Anterior cingulate cortex (tissue), 58 donors: ENCODE measurements at places on chromosomes 12 and 14.
A peak's percentile ranks its signal among the peaks of the same experiment; 100 is the strongest.

DNA sequence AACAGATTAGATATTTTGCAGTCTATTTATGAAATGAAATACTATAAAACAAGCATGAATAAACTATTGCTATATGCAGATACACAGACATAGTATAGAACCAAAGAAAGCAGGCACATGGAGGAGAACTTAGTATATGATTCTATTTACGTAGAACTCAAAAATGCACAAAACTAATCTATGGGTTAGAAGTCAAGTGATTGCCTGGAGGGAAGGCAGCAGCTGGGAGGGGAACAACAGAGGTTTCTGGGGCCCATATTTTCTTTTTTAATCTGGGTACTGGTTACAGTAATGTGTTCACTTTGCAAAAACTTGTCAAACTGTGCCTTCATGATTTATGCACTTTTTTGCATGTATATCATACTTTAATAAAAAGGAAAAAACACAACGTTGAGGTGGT is 202.0 kb downstream of the BCAT1 start:
- no peak for DNase-seq

DNA sequence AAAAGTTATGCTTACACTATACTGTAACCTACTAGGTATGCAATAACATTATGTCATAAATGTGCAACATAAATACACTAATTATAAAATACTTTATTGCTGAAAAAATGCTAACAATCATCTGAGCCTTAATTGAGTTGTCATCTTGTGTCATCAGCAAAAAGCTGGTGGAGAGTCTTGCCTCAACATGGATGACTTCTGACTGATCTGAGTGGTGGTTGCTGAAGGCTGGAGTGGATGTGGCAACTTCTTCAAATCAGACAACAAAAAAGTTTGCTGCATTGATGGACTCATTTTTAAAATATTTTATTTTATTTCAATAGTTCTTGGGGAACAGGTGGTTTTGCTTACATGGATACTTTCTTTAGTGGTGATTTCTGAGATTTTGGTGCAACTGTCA is 93.9 kb upstream of the AMN1 start:
- no peak for DNase-seq

DNA sequence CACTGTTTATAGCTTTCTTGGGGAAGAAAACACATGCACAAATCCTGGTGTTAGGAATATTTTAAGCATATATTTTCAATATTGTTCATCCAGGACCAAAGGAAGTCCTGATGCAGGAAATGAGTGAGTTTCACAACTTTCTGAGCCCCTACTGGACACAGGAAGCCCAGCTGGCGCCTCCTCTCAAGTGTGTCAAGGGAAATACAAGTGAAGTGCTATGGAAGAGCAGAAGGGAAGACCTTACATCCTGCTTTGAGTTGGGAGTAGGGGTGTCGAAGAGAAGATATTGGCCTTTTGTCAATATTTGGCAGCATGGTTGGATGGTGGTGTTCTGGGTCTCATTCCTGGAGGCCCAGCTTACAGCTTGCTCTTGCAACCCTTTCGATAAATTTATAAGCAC is 66.1 kb upstream of the ZDHHC17 start:
- no peak for DNase-seq

DNA sequence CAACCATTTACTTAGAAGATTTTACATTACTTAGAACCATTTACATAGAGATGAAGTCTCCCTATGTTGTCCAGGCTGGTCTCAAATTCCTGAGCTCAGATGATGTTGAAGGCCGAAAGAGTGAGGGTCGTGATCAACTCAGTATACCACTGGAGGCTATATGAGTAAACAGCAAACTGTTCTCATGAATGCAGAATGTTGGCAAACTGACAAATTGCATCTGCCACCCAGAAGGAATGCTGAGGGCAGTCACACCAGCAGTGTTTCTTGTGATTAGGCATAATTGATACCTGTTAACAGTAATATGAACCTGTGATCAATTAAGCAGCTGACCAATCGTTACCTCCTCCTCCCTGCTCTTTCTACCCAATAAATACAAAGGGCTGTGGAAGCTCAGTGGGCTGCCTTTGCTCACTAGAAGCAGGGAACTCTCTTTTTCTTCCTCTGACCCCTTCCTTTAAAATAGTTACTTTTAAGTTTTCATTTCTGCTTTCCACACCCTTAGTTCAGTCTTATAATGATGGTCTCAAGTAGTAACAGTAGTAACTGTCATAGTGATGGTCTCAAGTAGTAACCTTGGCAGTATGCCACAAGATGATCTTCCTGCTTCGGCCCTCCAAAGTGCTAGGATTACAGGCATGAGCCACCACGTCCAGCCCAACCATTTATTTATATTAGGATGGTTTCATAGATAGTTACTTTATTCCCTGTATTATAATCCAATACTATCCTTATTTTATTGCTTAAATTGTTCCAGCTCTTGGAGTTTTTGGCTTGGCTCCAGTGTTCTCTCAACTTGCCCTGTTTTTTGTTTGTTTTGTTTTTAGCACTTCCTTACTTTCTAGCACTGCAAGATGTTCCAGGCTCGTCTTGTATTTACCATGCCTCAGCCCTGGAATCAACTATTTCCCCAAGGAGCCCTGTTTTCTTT is 25.8 kb downstream of the LIMA1 start:
- DNase-seq = no peak

DNA sequence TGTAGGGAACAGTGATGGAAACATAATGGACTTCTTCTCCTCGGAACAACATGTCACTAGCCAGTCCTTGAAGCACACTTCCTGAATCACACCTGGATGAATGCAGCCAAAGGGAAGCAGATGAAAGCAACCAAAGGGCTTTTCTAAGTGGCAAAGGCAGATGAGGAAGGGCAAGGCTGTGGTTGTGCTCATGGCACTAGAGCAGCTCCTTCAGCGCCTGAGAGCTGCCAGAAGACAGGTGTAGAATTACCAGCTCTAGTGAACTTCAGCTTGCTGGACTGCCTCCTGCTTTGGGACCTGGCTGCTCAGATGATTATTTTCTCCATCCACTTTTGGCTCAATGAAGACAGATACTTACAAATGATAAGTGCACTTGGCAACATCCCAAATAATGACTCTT is 1372.1 kb upstream of the SEL1L start:
- no peak for DNase-seq

DNA sequence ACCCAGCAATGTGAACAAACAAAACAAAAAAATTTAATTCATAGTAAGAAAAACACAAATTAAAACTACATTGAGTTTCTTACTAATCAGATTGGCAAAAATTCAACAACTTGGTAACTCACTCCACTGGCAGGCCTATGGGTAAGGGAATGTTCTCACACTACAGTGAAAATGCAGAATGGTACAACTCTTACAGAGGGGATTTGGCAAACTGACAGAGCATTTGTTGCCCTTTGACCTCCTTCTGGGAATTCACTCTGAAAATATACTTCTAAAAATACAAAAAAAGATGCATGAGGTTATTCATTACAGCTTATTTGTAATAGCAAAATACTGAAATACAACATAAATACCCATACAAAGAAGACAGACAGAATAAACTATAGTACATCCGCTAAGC is 32.8 kb downstream of the ABCD2 start:
- no peak for DNase-seq

- DNase-seq = no peak
These were observed 8.6 kb upstream of the ANKRD9 start for GRCh38 chr14:102518063-102518648.

DNA sequence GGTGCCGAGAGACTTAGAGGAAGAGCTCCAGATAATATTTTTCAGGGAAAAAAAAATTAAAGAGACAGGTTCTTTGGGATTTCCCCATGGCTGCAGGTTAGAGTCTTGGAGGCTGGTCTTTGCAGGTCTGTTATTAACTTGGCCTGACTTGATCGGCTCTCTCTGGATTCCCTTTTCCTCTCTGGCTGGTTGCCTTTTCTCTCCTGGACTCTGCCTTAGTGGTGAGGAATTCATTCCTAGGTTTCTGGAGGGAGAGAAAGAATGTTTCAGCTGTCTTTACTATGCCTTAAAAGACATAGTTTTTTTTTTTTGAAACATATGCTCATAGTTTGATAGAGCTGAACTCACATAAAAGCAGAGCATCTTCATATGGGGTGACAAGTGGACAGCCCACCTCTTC is 336.3 kb downstream of the BMP4 start:
- no peak for DNase-seq

GRCh38 chr14:71355324-71356201 is 448.3 kb downstream of the PCNX1 start:
- DNase-seq = peak; percentile 5

DNA sequence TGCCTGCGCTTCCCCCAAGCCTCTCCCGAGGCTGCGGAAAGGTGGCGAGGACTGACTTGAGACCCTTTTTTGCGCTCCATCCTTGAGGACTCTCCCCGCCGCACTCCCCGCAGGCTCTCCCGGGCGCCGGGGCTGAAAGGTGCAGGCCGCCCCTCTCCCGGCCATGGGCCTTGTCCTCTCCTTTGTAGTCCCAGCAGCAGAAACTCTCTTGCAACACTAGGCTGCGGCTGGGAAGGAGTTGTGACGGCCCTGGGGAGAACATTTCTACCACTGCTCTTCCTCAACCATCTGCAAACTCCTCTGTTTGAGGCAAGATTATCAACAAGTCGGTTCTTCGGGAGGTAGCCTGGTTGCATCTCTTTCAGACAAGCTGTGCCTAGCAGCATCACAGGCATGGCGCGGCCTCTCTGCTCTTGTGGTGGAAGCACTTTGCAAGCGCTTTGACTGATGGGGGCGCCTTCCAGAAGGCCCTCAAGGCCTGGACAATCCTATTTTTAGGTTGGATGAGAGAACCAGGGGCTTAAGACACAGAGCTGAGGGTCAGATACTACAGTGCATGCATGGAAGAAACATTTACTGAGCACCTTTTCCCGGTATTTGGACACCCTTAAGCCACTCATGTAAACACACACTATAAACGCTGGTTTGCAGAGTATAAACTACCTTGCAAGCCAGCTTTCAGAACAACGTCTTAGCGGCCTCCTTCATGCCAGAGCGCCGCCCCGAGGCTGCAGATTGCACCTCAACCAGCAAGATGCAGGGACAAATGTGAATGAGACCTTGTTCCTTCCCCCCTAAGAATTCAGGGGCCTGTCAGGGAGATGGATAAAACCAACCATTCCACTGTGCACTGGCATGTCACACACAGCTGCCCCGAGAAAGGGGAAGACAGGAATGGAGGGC is 1.2 kb upstream of the PRIMA1 start:
- no peak for DNase-seq

- DNase-seq = no peak
These were observed 19.1 kb downstream of the POU6F1 start for GRCh38 chr12:51198568-51199365.

DNA sequence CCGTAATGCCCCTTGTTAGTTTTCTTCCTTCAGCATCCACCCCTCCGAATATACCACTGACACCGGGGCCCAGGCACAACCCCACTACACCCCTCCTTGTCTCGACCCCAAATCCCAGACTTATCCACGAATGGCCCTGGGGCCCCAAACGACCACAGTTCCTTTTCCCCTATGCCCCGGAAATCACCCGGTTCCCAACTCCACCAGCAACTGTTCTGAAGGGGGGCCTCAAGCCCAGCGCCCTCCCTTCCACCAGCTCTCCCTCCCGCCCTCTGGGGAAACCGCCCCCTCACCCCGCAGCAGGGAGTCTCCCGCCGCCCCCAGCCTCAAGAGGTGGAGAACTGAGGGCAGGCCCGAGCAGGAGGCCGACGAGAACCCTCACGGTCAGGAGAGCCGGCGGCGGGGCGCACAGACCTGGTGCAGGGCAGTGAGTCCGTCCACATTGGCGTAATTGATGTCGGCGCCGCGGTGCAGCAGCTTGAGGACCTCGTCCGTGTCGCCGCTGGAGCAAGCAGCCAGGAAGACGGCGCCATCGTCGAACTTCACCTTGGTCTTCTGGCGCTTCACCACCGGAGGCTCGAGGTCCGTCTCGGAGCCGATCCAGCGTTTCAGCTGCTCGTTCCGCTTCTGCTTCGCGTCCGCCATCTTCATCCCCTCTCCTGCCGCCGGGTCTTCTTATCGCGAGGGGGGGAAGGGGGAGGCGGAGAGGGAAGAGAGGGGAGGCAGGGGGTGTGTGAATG is 446 bp downstream of the PPP1R12A start:
- peak; percentile 42 for DNase-seq

DNA sequence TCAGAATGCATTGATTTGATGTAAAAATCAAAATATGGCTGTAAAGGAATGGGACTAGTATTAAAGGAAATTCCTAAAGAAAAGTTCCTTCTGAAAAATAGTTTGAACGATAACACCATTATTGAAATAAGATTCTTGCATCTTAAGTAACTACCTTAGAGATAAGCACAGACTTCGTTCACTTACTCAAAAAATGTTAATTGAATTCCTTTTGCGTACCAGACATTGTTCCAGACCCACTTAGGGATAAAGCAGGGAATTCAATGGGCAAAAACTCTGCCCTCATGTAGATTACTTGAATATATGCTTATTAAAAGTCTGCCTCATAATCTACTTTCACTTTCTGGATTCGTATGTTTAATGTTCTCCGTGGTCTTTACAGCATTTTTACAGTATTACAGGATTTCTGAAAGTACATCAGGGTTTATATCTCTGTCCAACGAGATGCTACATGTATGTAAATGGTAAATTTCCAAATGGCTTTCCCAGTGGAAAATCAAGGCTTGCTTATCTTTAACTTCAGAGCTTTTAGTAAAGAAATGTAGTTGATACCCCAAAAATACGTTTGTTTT is 213.7 kb downstream of the GXYLT1 start:
- DNase-seq = no peak

GRCh38 chr14:88983755-88984154 is 159.3 kb downstream of the TTC8 start:
- DNase-seq = no peak

DNA sequence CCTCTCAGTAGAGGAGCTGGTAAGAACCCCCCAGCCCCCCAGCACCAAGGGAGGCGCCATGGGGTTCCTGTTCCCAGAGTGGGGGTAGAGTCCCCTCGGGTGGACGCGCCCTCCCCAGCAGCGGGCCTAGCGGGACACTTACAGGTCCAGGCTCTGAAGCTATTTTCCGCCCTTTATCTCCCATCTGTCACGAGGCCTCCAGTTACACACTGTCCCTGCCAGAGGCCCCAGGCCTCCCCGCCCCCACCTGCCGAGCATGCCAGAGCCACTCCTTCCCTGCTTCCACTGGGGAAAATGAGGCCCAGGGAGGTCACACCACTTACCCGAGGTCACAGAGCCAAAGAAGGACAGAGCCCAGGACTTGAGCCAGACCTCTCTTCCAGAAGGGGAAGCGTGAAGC is 3.1 kb downstream of the C14orf180 start:
- DNase-seq = no peak

- DNase-seq = peak; percentile 23
These were observed 95.0 kb downstream of the LMNTD1 start for GRCh38 chr12:25458047-25458552.

GRCh38 chr12:117047810-117048584 is 51.2 kb downstream of the TESC start:
- no peak for DNase-seq

DNA sequence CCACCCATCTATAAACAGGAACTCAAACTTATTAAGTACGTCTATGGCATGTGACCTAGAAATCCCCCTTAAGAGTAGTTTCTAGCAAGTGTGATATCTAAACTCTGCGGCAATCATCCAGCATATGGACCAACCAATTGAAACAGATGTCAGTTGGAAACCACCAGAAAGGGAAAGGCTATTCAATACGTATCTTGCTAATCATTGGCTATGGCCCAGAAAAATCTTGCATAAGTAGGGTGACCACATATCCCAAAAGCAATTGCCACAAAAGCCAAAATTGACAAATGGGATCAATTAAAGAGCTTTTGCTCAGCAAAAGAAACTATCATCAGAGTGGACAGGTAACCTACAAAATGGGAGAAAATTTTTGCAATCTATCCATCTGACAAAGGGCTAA is 24.2 kb downstream of the SYNJ2BP start:
- no peak for DNase-seq

- DNase-seq = no peak
These were observed 51.0 kb downstream of the KANSL2 start for GRCh38 chr12:48631071-48631470.
